ENCODE measurements at places on chromosomes 7 and 10.

GRCh38 chr10:97762816-97763215 is 9.0 kb downstream of the SFRP5 start:
- no peak for DNase-seq

DNA sequence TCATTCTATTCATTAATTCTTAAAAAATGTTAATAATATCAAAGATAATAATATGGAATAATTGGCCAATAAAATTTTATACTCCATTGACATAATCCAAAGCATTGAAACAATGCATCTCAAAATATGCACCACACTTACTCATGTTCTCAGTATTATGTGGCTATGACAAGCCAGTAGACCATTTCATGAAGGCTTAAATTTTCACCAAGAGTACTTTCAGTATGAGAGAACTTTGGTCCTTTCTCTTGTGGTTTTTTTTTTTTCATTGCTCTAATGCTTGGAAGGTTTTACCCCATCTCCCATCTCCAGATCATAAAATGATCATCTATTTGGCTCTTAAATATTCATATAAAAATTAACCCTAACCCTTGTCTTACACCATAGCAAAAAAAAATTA is 45.5 kb upstream of the TMEM140 start:
- DNase-seq: no peak

DNA sequence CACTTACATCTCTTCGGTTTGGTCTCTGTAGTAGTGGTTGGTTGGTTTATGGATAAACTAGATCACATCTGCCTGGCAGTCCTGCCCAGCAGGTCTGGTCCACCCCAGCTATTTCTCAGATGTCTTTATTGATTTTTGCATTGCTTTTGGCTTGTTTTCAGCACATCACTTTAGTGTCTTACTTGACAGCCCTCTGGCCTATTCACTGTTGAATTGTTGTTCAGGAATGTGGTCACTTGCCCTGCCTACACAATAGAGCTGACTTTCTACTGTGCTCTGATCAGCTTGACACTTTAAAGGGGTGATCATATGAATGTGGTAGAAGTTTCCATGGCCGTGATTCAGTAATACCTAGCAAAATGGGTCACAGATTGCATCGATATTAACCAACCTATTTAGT is 719.2 kb upstream of the LRRN3 start:
- DNase-seq: no peak

- DNase-seq: peak; percentile 28
Measured at GRCh38 chr7:98251231-98251600, 816 bp downstream of the TECPR1 start.

GRCh38 chr10:98266647-98267046 is 1.3 kb downstream of the LOXL4 start:
- no peak for DNase-seq

- DNase-seq: no peak
Measured at GRCh38 chr10:104104418-104104817, 17.6 kb upstream of the SFR1 start.

GRCh38 chr10:81570878-81571794 is 303.9 kb upstream of the NRG3 start:
- no peak for DNase-seq

GRCh38 chr10:91798649-91799611 is 704 bp downstream of the TNKS2 start:
- DNase-seq: no peak

DNA sequence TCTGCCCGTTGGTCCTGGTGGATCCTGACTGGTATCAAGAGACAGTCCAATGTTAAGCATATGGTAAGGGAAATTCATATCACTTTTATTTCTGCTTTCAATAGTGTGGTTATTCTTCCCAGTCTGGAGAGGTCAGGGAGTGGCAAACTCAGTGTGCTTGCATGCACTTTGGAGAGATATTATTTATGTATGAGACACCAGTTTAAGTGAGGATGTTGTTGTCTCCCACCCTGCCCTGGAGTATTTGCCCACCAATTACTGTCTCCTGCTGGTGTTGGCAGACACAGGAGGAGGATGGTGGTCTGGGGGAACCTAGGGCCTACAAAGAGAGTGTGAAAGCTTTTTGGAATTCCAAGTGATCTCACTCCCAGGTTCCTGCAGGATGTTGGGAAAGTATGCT is 59.7 kb downstream of the OR13A1 start:
- no peak for DNase-seq

- DNase-seq: no peak
Measured at GRCh38 chr7:44580945-44581878, 819 bp downstream of the TMED4 start.

DNA sequence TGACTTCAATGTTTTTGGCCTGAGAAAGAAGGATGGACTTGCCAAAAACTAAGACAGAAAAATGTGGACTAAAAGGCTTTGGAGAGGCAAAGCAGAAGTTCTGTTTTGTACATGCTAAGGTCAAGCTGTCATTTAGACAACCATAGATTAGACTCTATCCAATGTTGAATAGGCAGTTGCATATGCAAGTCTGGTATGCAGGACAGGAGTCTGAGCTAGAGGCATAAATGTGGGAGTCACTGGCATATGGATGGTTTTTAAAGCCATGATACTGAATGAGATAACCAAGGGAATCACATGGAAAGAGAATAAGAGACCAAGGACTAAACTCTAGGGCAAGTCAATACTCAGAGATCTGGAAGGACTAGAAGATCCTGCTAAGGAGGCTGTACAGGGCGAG is 164.1 kb downstream of the LSM5 start:
- no peak for DNase-seq

- no peak for DNase-seq
Measured at GRCh38 chr7:71096351-71096750, 35.6 kb upstream of the GALNT17 start.

DNA sequence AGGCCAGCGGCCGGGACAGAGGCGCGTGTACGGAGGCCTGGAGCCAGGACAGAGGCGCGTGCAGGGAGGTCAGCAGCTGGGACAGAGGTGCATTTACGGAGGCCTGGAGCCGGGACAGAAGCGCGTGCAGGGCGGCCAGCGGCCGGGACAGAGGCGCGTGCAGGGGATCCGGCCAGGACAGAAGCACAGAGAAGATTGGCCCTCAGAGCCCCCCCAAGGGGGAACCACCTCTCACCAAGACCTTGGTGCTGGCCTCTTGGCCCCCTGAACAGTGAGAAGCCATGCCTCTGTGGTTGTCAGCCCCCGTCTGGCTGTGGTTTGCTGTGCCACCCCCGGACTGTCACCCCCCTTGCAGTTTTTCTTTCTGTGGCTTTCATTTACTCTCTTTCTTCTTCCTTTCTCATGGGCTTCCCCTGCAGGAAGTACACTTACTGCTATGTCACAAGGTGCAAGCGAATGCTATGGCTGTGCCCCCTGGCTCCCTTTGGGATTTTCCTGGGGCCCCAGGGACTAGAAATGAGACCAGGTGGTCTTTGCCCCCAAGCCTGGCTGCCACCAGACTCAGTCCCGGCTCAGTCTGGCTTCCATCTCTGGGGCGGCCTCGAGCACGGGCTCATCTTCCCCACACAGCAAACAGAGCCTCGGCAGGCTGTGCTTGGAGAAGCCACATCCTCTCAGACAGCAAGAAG is 41.1 kb downstream of the INSIG1 start:
- no peak for DNase-seq

DNA sequence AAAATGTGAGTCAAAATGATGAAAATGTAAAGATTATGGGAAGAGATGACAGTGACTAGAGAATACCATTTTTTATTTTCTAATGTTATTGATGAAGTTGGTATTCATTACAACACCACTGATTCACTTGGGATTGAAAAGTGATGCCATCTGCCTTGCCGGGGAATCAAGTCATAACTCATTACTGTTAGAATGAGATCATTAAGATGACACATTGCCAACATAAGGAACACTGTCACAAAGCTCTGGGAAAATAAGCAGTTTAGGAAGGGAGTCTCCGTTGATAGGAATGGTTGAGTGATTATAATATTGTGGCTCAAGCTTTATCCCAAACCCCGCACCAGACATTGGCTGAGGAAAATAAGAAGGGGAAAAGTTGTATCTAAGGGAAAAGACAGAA is 121.5 kb upstream of the PLPP4 start:
- no peak for DNase-seq

DNA sequence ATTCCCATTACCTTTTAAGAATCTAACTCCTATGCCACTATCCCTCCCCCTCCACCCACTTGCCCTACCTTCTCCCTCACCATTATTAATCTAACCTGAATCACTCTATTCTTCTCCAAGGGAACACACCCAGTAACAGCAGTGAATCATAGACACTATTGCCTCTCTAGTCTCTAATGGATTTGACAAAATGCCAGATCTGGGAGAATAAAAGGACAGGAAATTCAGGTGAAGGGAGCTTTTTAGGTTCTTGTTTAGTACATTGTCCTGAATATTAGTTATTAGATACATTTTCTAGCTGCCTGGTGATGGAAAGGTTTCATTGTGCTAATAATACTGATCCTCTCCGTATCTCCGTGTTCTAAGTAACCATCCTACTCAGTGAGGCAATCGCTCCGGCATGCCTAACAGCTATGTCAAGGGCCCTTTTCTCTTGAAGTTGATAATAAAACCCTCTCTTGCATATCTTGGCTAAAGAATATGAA is 4.1 kb upstream of the SFR1 start:
- no peak for DNase-seq

DNA sequence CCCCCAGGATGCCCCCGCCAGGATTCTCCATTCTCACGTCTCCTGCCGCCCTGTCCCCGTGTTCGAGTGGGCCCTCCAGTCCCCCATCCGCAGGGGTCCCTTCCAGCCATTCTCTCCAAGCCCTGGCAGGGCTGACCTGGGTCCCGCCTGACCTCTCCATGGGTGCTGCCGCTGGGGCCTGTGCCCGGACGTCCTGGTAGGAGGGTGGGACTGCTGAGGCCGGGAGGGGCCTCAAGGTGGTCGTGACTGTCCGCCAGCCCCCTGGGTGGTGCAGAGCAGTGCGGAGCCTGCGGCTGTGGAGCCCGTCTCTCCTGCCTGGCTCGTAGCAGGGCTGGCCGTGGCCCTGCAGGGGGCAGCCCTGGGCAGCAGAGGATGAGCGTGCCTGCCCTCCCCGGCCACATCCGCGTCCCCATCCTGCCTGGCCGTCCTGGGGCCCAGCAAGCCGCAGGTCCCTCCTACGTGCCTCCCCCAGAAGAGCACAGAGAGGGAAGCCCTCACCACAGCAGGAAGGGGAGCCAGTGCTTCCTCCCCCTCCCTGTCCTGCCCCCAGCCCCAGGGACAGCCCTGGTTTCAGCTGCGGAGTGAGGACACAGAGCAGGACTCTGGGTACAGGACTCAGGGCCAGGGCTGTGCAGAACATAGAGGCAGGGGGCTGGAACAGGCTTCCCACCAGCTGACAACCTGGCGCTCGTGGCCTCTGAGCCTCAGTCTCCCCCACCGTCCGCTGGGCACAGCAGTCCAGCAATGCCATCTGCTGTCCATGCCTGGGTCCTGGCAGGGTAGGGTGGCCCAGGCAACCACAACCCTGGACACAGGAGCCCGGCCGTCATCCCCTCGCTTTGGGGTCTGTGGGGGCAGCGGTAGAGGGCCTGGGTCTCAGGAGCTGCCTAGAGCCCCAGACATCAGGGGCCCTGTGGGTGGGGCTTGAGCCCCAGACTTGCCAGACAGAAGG is 1.5 kb upstream of the GRIFIN start:
- peak; percentile 87 for DNase-seq

DNA sequence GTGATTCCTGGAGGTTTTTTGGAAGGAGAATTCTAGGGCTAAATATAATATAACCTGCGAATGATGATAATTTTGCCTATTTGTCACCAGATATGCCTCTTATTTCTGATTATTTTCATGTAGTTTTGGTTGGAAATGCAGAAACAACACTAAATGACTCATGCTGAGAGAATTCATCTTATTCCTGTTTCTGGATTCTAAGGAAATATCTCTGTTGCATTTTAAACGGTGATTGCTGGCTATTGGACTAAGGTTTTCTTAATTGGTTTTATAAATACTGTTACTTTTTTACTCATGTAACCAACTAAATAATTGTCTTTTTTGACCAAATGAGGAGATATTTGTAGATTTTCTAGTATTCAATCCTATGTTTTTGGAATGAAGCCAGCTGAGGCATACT is 204.9 kb upstream of the NPSR1 start:
- no peak for DNase-seq

GRCh38 chr7:105296491-105296890 is 92.2 kb downstream of the SRPK2 start:
- DNase-seq: no peak

DNA sequence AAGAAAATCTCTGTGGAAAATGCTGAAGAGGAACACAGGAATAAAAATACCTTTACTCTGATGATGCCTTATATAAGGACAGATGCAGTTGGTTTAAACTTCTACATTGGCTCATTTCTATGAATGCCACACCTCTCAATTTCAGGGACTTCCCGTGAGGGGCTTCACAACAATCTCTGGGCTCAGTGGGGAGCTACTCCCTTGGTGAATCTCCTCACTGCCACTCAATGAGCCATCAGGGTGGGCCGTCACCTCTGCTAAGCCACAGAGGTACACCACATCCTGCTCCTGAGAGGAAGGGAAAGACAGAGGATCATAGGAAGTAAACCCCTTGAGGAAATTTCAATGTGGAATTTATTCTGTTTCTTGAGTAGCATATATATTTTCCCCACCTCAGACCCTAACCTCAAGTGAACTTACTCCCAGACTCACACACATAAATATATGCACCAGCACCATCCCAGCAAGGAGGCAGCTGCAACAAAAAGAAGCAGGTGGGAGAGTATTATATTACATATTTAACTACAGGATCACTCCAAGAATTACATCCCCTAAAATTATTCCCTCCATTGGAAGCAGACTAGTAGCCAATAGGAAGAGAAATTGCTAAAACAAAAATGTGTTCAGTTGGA is 63.3 kb upstream of the PRSS1 start:
- no peak for DNase-seq

- no peak for DNase-seq
Measured at GRCh38 chr10:35685402-35685801, 43.3 kb upstream of the FZD8 start.

GRCh38 chr10:11154849-11155498 is 137.3 kb downstream of the CELF2 start:
- no peak for DNase-seq

DNA sequence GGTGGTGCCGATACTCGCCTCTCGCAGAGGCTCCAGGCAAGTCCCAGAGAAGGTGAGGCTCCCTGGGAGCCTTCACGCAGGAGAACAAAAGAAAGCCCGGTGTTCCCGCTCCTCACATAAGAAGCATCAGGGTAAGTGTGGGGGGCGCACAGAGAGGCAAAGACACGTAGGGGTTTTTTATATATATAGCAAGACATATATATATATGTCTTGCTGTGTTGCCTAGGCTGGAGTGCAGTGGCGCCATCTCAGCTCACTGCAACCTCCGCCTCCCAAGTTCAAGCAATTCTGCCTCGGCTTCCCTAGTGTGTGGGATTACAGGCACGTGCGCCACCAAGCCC is 61.3 kb downstream of the PDIA4 start:
- no peak for DNase-seq

DNA sequence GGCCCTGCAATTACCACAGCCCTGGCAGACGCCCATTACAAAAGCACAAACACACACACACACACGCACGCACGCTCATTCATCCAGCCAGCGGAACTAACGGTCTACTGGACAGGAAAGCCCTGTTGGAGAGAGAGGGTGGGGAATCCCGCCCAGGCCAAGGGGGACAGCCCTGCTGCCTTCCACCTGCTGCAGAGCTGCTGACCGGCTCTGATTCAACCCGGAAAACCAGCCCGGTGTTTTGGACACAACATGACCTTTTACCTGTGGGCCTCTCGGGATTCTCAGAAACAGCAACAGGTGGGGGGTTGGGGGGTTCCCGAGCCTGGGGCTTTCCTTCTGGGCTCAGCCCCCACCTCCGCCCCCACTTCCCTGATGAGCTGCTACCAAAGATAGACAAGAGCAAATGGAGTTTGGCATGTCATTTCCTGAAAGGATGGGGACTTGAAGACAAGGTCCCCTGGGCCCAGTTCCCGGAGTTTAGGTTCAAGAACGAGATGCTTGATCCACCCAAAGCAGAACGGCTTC is 18.5 kb upstream of the SERPINE1 start:
- no peak for DNase-seq

- DNase-seq: no peak
Measured at GRCh38 chr10:123795846-123796590, 95.6 kb downstream of the CPXM2 start.
